Stimulated activated CD4-positive, alpha-beta T cell treated with anti-CD3 and anti-CD28 coated beads, Interleukin-2, amount 100 ng/mL, for 4 hours (primary cell): ENCODE measurements at places on chromosomes 6 and 20.

DNA sequence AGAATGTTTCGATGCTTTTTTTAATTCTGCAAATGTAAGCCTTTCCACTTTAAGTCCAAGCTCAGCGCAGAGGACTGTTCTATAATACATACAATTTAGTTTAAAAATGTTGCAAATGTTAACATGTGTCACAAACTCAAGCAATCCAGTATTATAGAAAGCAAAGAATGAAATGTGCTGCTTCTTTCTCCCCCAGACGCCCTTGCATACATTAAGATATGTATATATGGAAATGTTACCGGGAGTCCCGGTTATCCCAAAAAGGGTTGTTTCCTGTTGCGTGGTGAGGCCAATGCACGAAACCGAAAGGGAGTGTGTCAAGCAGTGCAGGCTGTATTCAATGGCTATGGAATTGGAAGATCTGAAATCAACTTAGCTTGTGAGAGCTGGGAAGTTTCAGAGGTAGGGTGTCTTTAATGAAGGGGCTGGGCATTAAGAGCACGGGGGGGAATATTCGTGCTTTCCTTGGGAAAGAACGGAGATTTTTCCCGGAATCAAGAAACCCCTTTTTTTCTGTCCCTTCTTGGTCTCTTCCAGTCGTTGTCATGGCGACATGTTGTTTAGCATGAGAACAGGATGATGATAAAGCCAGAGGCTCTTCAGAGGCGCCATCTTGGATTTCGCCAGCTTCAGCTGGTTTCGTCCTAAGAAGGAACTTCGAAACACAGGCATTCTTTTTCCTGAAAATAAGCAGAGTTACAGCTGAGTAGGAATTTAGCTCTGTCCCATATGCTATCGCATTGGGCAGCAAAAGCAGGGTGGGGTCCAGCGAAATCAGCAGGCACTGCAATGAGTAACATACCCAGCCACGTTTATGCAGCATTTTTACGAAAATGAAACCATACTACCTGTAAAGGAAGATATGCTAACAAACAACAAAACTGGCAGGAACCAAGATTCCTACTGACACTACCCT is 10.1 kb upstream of the NQO2 start:
- DNase-seq, result peak; percentile 64

GRCh38 chr20:32625996-32626395 is 40.9 kb upstream of the NOL4L start:
- no peak for DNase-seq

DNA sequence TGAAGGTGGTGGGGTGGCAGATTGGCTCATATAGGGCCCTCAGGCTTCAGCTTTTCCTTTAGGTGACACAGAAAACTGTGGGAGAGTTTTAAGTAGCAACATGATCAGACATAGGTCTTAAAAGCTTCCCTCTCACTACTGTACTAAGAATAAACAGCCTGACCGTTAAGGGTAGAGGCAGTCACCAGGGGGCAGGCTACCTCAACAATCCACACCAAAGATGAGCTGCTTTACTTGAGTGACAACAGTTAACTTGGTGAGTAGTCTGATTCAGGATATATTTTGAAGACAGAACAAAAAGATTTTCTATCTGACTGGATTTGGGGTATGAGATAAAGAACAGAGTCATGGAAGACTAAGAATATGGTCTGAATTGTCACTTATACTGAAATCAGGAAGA is 193.1 kb upstream of the SHLD1 start:
- DNase-seq, result peak; percentile 22

GRCh38 chr6:7242835-7243178 is 70.2 kb downstream of the SSR1 start:
- no peak for DNase-seq

- DNase-seq, result no peak
Observed at GRCh38 chr6:157233156-157233555, 90.2 kb downstream of the TMEM242 start.

GRCh38 chr6:134523903-134524650 is 206.2 kb upstream of the SGK1 start:
- no peak for DNase-seq

DNA sequence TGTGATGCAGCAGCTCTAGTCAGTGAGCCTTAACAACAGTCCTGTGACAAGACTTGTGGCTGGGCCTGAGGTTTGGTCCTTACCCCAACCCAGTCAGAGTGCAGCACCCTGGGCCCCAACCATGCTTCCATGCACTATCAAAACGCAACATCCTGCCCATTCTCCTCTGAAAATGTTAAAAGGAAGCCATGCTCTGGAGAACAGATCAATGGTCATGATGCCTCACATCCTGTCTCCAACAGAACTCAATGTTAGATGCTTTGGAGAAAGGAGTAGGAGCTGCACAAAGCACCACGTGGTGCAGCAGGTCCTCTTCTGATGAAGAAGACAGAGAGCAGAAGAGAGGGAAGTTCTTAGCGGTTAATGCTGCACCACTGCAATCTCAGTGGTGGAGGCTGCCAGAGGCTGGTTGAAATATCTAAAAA is 41.9 kb downstream of the TRAM2 start:
- no peak for DNase-seq

GRCh38 chr20:46938434-46938833 is 43.8 kb downstream of the EYA2 start:
- no peak for DNase-seq

GRCh38 chr6:158038291-158039177 is 56.9 kb downstream of the SYNJ2 start:
- DNase-seq, result no peak

DNA sequence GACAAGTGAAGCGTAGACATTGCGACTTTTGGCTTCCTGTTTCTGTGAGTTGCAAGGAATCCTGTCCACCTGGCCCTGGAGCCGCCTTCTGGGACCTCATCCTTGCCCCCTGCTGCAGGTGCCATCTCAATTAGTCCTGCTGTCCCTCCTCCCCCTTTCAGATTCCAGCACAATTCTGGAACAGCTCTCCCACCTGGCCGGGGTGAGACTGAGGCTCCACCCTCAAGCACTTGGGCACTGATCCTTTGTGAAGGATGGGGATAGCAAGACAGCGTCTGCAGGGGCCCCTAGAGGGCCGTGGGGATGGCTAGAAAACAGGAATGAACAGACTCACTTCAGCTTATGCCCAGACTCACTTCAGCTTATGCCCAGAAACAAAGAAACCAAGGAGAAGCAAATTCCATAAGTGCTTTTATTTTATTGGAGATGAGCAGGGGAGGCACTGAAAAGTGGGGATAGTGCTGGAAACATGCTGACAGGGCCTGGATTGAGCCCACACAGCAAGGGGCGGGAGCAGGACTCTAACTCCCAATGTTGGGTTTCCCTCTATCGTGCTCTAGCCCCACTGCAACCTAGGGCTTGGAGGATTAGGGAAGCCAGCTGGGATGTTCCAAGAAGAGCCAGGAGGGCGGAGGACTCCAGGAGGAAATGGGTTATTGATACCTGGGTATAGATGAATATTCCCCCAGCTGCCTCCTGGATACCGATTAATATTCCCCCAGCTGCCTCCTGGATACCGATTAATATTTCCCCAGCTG is 1.4 kb downstream of the C6orf15 start:
- DNase-seq, result no peak

DNA sequence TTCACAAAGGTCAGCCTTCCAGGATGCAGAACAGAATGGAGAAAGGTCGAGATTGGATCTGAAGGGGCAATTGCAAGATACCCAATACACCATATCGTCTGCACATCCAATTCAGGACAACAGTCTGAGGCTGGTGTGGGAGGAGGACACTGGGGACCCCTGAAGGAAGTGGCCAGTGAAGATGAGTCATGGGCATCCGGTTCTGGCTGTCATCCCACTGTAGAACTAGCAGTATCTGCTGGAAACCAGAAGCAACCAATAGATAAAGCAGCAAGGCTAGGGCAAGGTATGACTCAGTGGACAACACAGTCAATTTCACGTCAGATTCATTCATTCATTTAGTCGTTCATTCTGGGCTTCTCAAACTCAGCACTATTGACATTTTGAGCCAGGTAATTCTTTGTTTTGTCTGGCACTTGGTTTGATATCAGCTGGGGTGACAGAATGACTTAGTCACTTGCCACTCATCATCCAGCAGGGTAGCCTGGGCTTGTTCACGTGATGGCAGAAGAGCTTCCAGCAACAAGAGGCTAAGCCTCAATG is 30.3 kb upstream of the SHLD1 start:
- no peak for DNase-seq

- no peak for DNase-seq
Observed at GRCh38 chr6:167577891-167578361, 248.8 kb upstream of the AFDN start.

DNA sequence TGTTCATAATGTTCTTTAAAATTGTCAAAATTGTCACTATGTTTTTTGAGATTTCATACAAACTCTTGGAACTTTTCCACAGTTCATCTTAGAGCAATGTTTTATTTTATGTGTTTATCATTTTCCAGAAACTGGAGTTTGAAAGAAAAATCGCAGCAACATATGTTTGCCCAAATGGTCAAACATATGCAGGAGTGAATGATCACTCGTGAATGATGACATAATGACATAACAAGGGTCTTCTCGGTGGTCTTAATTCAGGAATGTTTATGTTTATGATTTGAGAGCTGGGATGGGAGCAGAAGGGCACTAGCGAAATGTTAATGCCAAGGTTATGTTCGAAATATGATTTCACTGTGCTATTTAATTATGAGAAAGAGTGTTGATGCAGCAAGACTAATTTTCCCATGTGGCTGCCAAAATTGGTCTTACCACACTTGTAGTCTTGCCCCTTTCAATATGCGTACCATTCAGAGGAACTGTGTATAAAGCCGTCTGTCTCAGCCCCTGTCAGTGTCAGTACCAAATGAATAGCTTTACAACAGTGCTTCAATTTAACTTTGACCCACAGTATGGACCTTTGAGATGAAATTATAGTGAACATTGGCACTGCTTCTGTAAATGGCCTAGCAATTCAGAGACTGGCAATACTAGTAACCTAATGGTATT is 152.3 kb downstream of the CARMIL1 start:
- no peak for DNase-seq

GRCh38 chr6:168638468-168639271 is 197.7 kb downstream of the SMOC2 start:
- DNase-seq, result no peak

- DNase-seq, result no peak
Observed at GRCh38 chr6:15285682-15286294, 39.9 kb downstream of the JARID2 start.

GRCh38 chr6:147154454-147154853 is 49.8 kb upstream of the STXBP5 start:
- no peak for DNase-seq

DNA sequence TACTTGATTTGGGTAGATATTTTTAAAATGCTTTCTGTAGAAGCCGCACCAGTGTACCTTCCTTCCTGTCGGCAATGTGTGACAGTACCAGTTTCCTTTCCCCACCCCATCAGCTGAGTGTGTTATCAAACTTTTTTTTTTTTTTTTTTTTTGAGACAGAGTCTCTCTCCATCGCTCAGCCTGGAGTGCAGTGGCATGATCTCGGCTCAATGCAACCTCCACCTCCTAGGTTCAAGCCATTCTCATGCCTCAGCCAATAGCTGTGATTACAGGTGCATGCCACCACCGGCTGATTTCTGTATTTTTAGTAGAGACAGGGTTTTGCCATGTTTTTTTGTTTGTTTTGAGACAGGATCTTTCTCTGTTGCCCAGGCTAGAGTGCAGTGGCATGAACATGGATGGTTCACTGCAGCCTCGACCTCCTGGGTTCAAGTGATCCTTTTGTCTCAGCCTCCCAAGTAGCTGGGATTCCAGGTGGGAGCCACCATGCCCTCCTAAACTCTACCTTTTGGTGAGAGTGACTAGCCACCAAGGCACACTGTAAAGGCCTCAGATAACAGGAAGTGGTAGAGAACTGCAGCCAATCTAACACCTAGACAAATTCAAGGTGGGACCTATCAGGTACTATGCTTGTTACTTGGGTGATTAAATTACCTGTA is 26.5 kb upstream of the ZBTB22 start:
- DNase-seq, result peak; percentile 40

- DNase-seq, result no peak
Observed at GRCh38 chr6:37047689-37048402, 42.4 kb downstream of the FGD2 start.

DNA sequence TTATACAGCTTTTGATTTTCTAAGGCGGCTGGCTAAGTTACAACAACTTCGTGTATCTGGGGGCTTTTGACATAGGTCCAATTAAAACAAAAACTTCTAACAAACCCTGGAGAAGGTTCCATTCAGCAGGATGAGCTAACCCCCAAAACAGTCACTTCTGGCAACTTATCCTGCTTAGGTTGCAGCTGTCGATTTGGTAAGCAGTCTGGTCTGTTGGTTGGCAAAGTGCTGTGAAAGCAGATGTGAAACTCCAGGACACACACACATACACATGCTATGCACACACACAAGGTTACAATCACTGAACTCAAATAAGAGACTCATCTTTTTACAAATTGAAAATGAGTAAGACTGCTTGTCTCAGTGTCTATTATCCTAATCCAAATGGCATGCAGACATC is 119.0 kb upstream of the STMND1 start:
- DNase-seq, result no peak

- no peak for DNase-seq
Observed at GRCh38 chr6:14353281-14353680, 235.7 kb downstream of the CD83 start.

- no peak for DNase-seq
Observed at GRCh38 chr6:56489559-56489958, 153.1 kb downstream of the DST start.

GRCh38 chr6:44256775-44257024 is 628 bp downstream of the SLC35B2 start:
- no peak for DNase-seq

DNA sequence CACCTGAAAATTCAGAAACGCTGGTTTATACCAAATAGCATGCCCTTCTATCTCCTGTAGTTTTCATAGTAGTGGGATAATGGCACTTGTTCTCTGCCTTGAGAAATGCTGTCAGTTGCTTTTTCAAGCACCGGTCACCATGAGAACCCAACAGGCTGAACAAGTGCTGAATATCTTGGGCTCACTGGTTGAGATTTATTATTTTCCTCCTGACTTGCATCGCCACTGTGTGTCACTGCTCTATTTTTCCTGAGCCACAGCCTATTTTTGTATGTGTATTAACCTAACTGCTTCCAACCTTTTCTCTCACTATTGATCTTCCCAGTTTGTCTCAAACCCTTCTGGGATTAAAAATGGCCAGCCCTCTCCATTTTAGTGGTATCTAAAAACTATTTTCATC is 71.9 kb downstream of the OPN5 start:
- no peak for DNase-seq
